ENCODE measurements at places on chromosomes 3 and 15. TPM values are rescaled to one million over a fixed set of nuclear protein-coding genes. Genes with fewer than 3 reads are reported as not detected.

- DNase-seq = no peak
- H3K36me3 ChIP-seq = no peaks in the 10 kb centered on the region
- no peaks in the 10 kb centered on the region for H3K27me3 ChIP-seq
- H3K4me1 ChIP-seq = no peaks in the 10 kb centered on the region
- no peak overlapping the region for H3K4me3 ChIP-seq
Observed at GRCh38 chr3:12916159-12916558, 74.8 kb upstream of the RPL32 start.

DNA sequence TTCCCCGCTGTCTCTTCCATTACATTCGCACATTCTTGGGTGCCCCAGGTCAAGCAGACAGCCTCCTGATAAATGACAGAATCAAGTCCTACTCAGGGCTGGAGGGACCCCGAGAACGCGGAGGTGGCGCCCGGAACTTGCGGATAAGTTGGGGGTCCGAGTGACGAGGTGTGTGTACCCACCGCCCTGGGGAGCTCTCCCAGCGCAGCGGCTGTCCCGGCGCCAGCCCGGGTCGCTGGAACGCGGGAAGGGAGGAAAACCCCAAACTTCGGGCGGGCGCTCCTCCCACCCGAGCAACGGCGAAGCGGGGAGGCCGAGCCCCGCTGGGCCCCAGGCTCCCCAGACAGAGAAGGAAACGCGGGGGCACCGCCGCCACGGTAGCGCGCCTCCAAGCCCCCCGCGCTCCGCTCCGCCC is 550 bp downstream of the CLN6 start:
- peak overlapping the region; percentile 87 for H3K27ac ChIP-seq
- no peaks in the 10 kb centered on the region for H3K27me3 ChIP-seq
- no peak for DNase-seq
- H3K36me3 ChIP-seq = peaks cover 15% of the 10 kb centered on the region

- H3K27me3 ChIP-seq = no peaks in the 10 kb centered on the region
- H3K27ac ChIP-seq = no peak overlapping the region
- H3K36me3 ChIP-seq = no peaks in the 10 kb centered on the region
- peaks cover 8% of the 10 kb centered on the region for H3K4me1 ChIP-seq
Observed at GRCh38 chr3:143433787-143434378, 314.3 kb downstream of the CHST2 start.

DNA sequence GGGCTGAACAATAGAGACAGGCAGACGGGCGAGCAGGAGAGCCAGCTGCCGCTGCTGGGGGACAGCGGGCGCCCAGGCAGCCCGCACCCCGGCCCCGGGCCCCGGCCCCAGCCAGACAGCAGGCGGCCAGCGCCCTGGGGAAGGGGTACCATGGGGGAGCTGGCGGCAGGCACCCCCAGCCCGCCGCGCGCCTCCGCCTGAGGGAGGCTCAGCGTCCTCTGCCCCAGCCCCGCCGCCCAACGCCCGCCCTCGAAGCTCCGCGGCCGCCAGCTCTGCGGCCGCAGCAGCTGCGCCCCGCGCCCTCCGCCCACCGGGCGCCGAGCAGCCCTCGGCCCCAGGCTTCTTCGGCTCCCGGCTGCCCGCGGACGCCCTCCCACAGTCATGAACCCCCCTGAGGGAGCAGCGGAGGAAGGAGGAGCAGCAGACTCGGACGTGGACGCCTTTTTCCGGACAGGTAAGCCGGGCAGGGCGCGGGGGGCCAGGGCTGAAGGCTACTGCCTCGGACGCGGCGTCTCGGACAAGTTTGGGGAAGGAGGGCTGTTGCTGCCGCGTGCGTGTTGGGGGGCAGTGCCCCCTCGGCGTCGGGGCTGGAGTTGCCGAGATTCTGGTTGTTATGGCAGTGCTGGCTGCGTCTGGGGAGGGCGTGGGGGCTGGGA is 41.6 kb upstream of the ROPN1 start:
- H3K4me3 ChIP-seq = peak within 1 kb of the TSS; percentile 63
- H3K27me3 ChIP-seq = no peaks in the 10 kb centered on the region
- H3K27ac ChIP-seq = peak within 1 kb of the TSS; percentile 60

DNA sequence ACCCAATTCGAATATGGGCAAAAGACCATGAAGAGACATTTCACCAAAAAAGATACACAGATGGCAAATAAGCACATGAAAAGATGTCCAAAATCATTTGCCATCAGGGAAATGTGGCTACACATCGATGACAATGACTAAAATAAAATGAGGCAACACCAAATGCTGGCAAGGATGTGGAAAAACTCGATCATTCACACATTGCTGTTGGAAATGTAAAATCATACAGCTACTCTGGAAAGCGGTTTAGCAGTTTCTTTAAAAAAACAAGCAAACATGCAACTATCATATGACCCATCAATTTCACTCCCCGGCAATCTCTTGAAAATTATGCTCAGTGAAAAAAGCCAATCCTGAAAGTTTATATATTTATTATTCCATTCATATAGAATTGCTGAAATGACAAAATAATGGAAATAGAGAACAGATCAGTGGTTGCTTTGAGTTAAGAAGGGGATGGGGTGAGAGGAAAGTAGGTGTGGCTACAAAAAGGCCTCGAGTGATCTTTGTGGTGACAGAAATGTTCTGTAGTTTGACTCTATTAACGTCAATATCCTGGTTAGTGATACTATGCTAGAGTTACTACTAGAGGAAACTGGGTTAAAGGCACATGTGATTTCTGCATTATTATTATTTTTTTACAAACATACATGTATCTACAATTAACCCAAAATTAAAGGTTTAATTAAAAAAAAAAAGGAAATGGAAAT is 45.0 kb downstream of the DLG1 start:
- H3K27me3 ChIP-seq = no peaks in the 10 kb centered on the region
- H3K36me3 ChIP-seq = peaks cover 28% of the 10 kb centered on the region
- DNase-seq = no peak
- H3K27ac ChIP-seq = no peak overlapping the region
- H3K4me1 ChIP-seq = peaks cover 10% of the 10 kb centered on the region

GRCh38 chr3:179196098-179196497 is 47.9 kb downstream of the PIK3CA start:
- peak overlapping the region; percentile 66 for H3K27ac ChIP-seq
- no peaks in the 10 kb centered on the region for H3K27me3 ChIP-seq
- H3K4me3 ChIP-seq = no peak overlapping the region

- H3K36me3 ChIP-seq = peaks cover 1% of the 10 kb centered on the region
- H3K27ac ChIP-seq = peak overlapping the region; percentile 79
- no peaks in the 10 kb centered on the region for H3K27me3 ChIP-seq
- no peak for DNase-seq
- no peak overlapping the region for H3K4me3 ChIP-seq
Observed at GRCh38 chr15:90401495-90401894, 13.5 kb downstream of the IQGAP1 start.

DNA sequence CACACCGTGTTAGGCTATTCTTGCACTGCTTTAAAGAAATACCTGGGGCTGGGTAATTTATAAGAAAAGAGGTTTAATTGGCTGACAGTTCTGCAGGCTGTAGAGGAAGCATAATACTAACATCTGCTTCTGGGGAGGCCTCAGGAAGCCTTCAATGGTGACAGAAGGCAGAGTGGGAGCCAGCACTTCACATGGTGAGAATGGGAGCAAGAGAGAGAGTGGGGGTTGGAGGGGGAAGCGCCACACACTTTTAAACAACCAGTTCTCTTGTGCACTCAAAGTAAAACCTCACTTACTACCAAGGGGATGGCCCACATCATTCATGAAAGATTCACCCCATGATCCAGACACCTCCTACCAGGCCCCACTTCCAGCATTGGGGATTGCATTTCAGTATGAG is 181.1 kb downstream of the APBA2 start:
- no peaks in the 10 kb centered on the region for H3K36me3 ChIP-seq
- H3K27ac ChIP-seq = no peak overlapping the region
- H3K27me3 ChIP-seq = no peaks in the 10 kb centered on the region

- no peaks in the 10 kb centered on the region for H3K27me3 ChIP-seq
- H3K4me3 ChIP-seq = no peak overlapping the region
- peaks cover 39% of the 10 kb centered on the region for H3K4me1 ChIP-seq
- peaks cover 88% of the 10 kb centered on the region for H3K36me3 ChIP-seq
- DNase-seq = no peak
- H3K27ac ChIP-seq = peak overlapping the region; percentile 33
Observed at GRCh38 chr3:125023833-125024555, 31.8 kb downstream of the HEG1 start.

The CLSTN2 gene
- 0.05 TPM for total RNA-seq

The WDR53 gene
- total RNA-seq = 12.7 TPM

The ATP13A4 gene
- not detected for total RNA-seq

The UQCC5 gene
- total RNA-seq = 1.1 TPM

The SLC28A2 gene
- not detected for total RNA-seq

Data from SJSA1 (cell line).